ENCODE measurements at places on chromosomes 7 and 10. TPM values are rescaled to one million over a fixed set of nuclear protein-coding genes. Genes with fewer than 3 reads are reported as not detected.

Gene PEX1
- polyA plus RNA-seq, result 9.6 TPM

Gene INMT
- 0.77 TPM for polyA plus RNA-seq

DNA sequence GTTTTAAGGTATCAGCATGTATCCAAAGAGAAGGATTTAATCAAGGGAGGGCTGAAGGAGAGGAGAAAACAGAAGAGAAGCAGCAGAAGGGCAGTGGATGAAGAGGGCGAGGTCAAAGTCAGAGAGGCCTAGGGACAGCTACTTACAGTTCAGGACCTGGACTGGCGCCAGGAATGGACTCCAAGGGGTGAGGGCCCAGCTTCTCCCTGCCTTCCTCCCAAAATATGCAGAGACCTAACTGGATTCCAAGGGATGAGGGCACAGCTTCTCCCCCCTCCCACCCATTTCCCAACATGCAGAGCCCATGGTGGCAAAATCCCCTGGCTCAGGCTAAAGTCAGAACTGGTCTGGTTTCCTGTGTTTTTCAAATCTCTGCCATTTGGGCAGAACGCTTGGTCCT lies 3.4 kb upstream of the TCF7L2 start:
- no peak overlapping the region for H3K27ac ChIP-seq
- DNase-seq, result no peak
- H3K27me3 ChIP-seq, result no peaks in the 10 kb centered on the region
- no peak overlapping the region for H3K4me3 ChIP-seq
- H3K36me3 ChIP-seq, result no peaks in the 10 kb centered on the region

GRCh38 chr7:42350801-42351200 lies 113.8 kb upstream of the GLI3 start:
- H3K36me3 ChIP-seq, result no peaks in the 10 kb centered on the region
- H3K27me3 ChIP-seq, result no peaks in the 10 kb centered on the region
- H3K4me3 ChIP-seq, result no peak overlapping the region
- H3K27ac ChIP-seq, result no peak overlapping the region
- no peaks in the 10 kb centered on the region for H3K4me1 ChIP-seq

Gene SSBP1
- 366 TPM for polyA plus RNA-seq

Gene SSC4D
- 0.31 TPM for polyA plus RNA-seq

DNA sequence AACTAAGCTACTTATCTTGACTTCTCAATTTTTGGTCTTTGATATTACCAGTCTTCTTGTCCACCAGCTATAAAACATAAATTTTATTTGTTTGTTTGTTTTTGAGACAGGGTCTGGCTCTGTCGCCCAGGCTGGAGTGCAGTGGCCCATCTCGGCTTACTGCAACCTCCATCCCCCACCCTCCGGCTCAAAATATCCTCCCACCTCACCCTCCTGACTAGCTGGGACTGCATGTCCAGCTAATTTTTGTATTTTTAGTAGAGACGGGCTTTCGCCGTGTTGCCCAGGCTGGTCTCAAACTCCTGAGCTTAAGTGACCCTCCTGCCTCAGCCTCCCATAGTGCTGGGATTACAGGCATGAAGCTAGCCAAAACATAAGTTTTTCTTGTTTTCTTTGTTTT lies 7.5 kb downstream of the MARCHF5 start:
- H3K4me1 ChIP-seq, result peaks cover 20% of the 10 kb centered on the region
- no peak overlapping the region for H3K4me3 ChIP-seq
- no peak for DNase-seq
- H3K27me3 ChIP-seq, result no peaks in the 10 kb centered on the region
- H3K36me3 ChIP-seq, result no peaks in the 10 kb centered on the region

- no peak for DNase-seq
- no peak overlapping the region for H3K4me3 ChIP-seq
- no peak overlapping the region for H3K27ac ChIP-seq
- no peaks in the 10 kb centered on the region for H3K36me3 ChIP-seq
- H3K27me3 ChIP-seq, result no peaks in the 10 kb centered on the region
These were observed 68.6 kb downstream of the JAZF1 start for GRCh38 chr7:28112012-28112411.

Gene RNF133
- not detected for polyA plus RNA-seq

DNA sequence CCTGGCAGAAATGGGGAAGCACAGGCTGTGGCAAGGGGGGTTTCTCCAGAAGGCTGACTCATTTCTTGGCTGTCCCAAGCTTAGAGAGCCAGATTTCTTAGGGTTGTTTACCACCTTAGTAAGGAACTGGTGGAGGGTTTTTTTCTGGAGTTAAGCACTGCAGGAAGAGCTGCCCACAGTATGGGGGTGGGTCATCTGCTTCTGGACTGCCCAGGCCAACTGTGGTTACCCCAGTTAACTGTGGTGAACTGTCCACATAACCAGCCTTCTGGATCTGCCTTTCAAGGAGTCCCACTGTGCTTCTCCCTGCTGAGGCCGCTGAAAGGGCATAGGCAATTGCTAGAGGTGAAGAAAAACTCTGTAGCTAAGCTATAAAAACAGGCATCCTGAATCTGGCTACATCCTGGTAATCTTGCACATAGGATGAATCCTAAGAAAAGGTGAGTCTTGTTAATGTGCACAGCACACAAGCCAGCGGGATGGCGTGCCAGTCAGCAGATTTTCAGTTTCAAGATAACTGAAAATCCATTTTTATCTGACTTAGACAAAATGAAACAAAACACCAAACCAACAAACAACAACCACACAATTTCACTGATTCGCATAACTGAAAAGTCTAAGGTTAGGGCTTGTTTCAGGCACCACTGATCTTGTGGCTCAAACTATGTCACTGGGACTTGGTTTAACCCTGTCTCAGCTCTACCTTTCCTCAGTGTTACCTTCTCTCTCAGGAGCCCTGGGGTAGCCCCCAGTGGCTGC lies 21.6 kb upstream of the TSPAN33 start:
- no peak overlapping the region for H3K27ac ChIP-seq
- H3K4me1 ChIP-seq, result no peaks in the 10 kb centered on the region
- H3K27me3 ChIP-seq, result no peaks in the 10 kb centered on the region
- H3K36me3 ChIP-seq, result no peaks in the 10 kb centered on the region

Gene BTAF1
- 6.0 TPM for polyA plus RNA-seq

- DNase-seq, result no peak
- no peak overlapping the region for H3K27ac ChIP-seq
- H3K4me3 ChIP-seq, result no peak overlapping the region
- H3K4me1 ChIP-seq, result no peaks in the 10 kb centered on the region
- no peaks in the 10 kb centered on the region for H3K36me3 ChIP-seq
These were observed 27.0 kb upstream of the JAZF1 start for GRCh38 chr7:28207486-28208158.

- peaks cover 32% of the 10 kb centered on the region for H3K4me1 ChIP-seq
- no peak overlapping the region for H3K27ac ChIP-seq
- no peak overlapping the region for H3K4me3 ChIP-seq
- H3K27me3 ChIP-seq, result no peaks in the 10 kb centered on the region
- DNase-seq, result peak; percentile 73
- no peaks in the 10 kb centered on the region for H3K36me3 ChIP-seq
These were observed 9.3 kb upstream of the TSPAN14 start for GRCh38 chr10:80444646-80445319.

Gene TMEM229A
- polyA plus RNA-seq, result not detected

Gene LRRC17
- polyA plus RNA-seq, result not detected

- no peak overlapping the region for H3K27ac ChIP-seq
- no peaks in the 10 kb centered on the region for H3K27me3 ChIP-seq
- no peak overlapping the region for H3K4me3 ChIP-seq
These were observed 353.7 kb downstream of the HTR7 start for GRCh38 chr10:90504172-90504571.

DNA sequence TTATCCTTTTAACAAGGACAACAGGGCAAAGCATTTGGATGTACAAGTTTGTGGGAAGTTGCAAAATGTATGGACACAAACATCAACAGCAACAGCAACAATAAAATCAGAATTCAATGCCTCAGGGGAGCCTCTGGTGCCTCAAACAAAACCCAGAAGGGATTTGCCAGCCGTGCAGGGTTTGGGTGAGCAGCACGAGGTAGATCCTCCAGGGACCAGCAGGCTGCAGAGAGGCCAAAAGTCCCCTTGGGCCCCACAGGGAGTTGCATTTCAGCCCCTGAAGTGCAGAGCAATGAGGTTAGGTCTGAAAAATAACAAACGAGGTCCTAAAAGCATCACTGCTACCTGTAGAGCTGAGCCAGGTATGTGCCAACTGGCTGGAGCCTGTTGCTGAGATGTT lies 51.7 kb upstream of the CPXM2 start:
- H3K27me3 ChIP-seq, result no peaks in the 10 kb centered on the region
- H3K36me3 ChIP-seq, result no peaks in the 10 kb centered on the region
- H3K4me1 ChIP-seq, result no peaks in the 10 kb centered on the region

DNA sequence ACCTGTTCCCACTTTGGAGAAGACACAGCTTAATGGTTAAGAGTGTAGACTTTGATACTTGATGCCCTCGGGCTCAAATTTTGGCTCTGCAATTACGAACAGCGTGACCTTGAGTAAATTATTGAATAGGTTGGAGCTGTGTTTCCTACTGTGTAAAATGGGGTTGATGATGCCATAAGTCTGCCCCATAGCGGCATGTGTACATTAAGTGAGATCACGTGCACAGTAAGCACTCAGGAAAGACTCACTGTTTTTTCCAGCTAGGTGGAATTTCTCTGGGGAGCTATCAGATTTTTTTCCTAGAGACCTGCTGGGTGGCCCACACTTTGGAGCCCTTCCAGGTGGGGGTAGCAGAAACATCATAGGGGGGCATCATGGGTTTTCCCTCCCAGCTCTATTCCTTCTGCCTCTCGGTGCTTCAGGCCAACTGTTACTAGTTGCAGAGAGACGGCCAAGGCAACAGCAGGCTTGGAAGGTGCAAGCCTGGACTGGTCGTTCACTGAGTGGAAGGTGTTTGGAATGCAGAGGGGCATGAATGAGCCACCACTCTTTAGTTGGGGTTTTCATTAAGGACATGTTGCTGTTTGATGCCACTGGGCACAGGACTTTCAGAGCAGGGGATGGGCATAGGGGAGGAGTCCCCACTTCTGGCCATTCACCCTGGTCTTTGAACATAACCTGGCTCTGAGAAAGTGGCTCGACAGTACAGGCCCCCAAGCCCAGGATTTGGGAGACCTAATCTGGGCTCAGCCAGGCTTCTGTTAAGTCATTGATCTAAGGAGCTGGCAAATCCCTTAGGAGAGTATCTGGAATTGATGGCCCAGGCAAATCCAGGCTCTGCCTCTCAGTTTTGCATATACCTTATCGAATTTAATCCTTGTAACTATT lies 64.0 kb downstream of the SYPL1 start:
- no peaks in the 10 kb centered on the region for H3K36me3 ChIP-seq
- no peak overlapping the region for H3K27ac ChIP-seq
- no peak overlapping the region for H3K4me3 ChIP-seq
- DNase-seq, result no peak
- H3K4me1 ChIP-seq, result no peaks in the 10 kb centered on the region

DNA sequence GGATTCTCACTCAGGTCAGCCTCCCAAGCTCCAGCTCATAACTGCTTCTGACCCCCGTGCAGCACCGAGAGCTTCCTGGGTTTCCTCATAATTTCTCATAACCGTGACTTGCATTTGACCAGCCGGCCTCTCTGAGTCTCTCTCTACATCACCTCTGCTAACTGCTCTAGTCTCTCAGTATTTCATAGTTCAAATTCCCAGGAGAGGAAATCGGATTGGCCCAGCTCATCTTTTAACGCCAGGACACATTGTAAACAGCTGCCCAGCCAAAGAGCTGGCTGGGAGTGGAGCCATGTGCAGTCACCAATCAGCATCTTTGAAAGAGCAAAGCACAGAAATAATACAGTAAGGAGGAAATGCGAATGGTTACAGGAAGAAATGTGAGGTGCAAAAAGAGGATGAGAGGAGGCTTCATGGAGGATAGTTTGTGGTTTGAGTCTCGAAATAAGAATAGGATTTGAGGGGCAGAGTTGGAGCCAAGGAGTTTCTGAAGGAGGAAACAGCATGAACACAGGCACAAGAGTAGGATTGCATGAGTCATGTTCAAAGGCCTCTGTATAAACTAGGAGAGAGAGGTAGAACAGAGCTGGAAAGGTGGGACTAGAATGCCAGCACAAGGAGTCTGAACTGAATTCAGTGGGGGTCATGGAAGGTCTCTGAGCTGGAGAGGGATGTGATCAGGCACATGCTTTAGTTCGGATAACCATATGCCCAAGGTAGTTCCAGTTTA lies 15.2 kb upstream of the LBX1 start:
- H3K36me3 ChIP-seq, result no peaks in the 10 kb centered on the region
- no peak for DNase-seq
- peaks cover 13% of the 10 kb centered on the region for H3K27me3 ChIP-seq

DNA sequence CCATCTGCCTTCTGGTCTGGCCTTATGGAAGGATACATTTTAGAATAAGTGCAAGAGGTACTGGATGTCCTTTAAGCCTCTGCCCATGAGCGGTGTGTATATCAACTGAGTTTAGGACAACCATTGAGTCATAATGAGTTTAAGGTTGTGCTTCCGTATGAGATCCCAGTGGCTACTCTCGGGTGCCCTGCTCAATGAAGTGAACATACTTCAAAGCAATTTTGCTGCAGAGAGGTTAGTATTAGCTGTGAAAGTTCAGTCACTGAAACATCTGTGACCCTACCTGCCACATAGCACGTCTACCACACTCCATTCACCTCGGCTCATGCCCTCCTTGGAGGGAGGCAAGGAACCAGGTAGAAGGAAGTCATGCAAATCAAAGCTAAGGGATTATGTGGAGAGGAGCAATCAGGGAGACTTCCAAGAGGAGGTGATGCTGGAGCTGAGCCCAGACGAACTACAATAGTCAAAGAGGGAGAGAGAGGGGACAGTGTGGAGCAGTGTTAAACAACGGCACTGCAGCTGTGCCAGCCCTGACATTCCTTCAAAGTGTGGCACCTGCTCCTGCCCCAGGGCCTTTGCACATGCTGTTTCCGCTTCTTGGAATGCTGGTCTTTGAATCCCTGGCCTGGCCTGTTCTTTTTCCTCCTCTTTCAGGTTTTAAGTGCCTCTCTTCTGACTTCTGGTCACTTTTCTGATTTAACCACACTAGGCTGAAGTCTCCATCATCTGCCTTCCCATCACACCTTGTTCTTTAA lies 25.4 kb downstream of the BTBD16 start:
- peaks cover 25% of the 10 kb centered on the region for H3K4me1 ChIP-seq
- DNase-seq, result no peak
- H3K36me3 ChIP-seq, result no peaks in the 10 kb centered on the region
- no peaks in the 10 kb centered on the region for H3K27me3 ChIP-seq
- H3K27ac ChIP-seq, result no peak overlapping the region

All from CD4-positive, alpha-beta memory T cell (primary cell).